ENCODE measurements at places on chromosomes 5 and 9.

DNA sequence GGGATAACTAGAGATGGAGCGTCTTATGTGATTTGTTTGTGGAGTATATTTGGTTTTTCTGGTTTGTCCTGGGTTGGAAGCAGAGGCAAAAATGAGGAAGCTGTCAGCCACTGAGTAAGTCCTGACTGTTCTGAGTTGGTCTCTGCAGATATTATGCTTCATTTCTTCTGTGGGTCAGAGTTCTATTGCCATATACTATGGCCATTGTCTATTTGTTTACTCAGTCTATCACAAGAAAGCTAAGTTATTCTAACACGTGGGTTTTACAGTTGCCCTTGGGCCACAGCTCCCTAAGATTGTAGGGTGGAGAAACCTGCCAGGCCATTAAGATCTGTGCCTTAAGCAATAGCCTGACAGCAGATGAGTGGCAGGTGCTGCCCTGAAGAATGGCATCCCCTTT lies 3.0 kb upstream of the CTSV start:
- no peak for DNase-seq

GRCh38 chr5:17216974-17217492 lies 398 bp upstream of the BASP1 start:
- DNase-seq = no peak

- DNase-seq = no peak
Observed at GRCh38 chr5:28807195-28807729, 1768.9 kb upstream of the CDH9 start.

GRCh38 chr9:77819657-77820056 lies 171.5 kb upstream of the GNA14 start:
- no peak for DNase-seq

- DNase-seq = no peak
Observed at GRCh38 chr9:2257248-2257929, 242.2 kb downstream of the SMARCA2 start.

- DNase-seq = no peak
Observed at GRCh38 chr5:167649471-167649870, 642.0 kb upstream of the WWC1 start.
